ENCODE measurements at places on chromosomes 4 and X.

DNA sequence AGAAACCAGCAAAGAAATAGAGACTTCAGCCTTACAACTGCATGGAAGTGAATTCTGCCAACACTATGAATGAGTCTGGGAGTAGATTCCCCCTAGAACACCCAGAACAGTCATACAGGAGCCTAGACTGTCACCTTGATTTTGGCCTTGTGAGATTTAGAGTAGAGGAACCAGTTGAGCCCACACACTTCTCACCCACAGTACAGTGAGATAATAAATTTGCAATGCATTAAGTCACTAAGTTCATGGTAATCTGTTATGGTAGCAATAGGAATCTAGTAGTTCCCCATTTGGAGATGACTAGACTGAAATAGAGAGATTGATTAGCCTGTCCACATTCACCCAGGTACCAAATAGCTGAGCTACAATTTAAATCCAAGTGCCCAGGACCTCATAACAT, 59.0 kb downstream of the FAM13A start:
- DNase-seq: no peak

- no peak for DNase-seq
These were observed 1693.1 kb upstream of the TENM3 start for GRCh38 chr4:180550106-180550505.

GRCh38 chr4:102299354-102300107, 45.8 kb downstream of the SLC39A8 start:
- DNase-seq: peak; percentile 50

DNA sequence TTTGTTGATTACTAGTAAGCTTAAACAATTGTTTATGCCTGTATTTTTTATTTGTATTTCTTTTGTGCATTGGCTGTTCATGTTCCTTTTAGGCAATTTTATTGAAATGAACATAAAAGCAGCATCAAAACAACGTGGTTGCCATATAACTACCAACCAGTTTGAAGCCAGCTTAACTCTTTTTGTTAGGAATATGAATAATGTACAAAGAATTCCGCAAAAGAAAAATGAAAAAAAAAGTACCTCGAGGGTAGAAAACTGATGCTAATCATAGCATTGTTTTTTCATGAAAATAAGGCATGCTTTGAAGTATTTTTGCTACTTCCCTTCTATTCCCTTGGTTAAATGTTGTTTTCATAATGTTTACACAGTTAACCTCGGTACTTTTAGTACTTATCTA, 1024.0 kb upstream of the SLIT2 start:
- no peak for DNase-seq

DNA sequence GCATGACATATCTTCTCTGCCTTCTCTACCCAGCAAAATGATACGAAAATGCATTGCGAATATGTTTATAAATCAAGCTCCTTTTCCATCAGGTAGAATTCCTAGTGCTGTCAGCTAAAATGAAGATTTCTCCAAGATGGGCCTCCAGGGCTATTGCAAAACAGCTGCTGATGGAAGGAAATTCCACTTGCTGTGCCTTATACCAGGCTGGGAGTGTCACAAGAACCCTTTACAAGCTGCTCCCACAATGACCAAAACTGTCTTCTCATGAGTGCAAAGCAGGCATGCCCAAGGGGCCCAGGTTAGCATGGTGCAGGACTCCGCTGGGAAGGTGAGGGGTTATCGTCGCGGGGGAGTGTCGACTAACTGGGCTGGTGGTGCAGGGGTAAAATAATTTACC, 8.7 kb downstream of the HNRNPH2 start:
- peak; percentile 36 for DNase-seq

- no peak for DNase-seq
These were observed 238.1 kb downstream of the SPOCK3 start for GRCh38 chr4:166996216-166996615.

- peak; percentile 37 for DNase-seq
These were observed 27.5 kb upstream of the ABCG2 start for GRCh38 chr4:88185906-88186305.

DNA sequence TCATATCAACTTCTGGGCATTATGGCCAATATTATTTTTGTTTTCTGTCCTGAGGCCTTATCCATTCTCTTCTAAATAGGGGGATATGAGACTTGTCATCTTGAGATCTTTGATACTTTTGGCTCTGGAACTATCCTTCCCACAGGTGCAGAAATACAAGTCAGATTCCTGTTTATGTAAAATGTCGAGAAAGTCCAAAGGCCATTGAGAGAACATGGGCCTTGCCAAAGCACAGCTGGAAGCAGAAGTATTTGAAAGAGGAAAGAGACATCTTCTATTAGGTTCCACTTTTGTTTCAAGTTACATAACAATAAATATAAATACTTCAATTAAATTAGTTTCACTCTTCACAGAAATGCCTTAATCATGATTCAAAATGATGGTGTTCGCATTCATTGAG, 20.8 kb upstream of the PRSS48 start:
- no peak for DNase-seq

GRCh38 chr4:61079427-61079826, 120.7 kb upstream of the ADGRL3 start:
- no peak for DNase-seq

- no peak for DNase-seq
These were observed 169.8 kb downstream of the NHS start for GRCh38 chrX:17544821-17545220.

DNA sequence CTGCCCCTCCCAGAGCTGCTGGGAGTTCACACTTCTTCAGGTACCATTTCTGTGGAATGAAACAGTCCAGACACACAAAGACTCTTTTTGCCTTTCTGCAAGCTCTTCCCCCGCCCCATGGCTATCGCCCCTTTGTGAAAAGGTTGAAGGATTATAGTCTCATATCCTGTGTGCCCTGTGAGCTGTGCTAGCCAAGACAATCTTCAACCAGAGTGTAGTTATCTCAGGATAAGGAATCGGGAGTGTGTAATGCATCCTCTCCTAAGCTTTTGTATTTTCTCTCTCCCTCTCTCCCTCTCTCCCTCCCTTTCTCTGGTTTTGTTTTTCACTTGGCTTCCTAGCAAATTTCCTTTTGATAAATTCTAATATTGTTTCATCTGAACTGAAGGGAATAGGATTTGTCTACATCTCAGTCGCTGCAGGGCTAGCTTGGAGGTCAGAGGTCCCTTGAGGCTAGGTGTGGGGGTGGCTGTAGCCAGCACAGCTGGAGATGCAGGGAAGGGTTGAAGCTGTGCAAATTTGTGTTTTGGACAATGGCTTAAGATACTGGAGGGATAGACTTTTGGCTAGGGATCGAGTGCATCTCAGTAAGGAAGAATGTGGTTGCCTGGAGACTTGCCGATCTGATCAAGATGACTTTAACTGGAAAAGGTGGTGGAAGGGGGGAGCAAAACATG, 74.6 kb upstream of the NALF2 start:
- DNase-seq: no peak

GRCh38 chrX:119105826-119106225, 21.8 kb downstream of the KIAA1210 start:
- no peak for DNase-seq

DNA sequence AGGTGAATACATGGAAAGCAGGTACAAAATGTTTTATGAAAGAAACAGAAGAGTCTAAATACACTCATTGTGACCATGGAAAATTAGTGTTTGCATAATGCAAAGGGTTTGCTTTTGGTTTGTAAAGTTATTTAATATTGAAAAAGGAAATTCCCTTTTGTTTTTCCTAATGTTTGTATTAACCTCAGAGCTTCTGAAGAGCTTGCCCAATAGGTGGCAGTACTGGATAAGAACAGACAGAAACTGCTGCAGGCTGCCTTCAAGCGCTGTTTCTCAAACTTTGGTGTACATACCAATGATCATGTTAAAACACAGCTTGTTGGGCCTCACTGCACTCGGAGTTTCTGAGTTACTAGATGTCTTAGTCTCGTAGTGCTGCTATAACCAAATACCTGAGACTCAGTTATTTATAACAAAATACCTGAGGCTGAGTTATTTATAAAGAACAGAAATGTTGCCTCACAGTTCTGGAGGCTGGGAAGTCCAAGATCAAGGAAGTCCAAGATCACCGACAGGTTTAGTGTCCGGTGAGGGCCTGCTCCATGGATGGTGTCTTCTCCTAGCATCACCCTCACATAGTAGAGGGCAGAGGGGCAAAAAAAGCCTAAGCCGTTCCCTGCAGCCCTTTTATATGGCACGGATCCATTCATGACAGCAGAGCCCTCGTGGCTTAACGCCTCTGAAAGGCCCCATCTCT, 54.2 kb downstream of the SUPT20HL2 start:
- peak; percentile 75 for DNase-seq

- DNase-seq: no peak
These were observed 278.9 kb upstream of the MAGEC2 start for GRCh38 chrX:142483965-142484364.

DNA sequence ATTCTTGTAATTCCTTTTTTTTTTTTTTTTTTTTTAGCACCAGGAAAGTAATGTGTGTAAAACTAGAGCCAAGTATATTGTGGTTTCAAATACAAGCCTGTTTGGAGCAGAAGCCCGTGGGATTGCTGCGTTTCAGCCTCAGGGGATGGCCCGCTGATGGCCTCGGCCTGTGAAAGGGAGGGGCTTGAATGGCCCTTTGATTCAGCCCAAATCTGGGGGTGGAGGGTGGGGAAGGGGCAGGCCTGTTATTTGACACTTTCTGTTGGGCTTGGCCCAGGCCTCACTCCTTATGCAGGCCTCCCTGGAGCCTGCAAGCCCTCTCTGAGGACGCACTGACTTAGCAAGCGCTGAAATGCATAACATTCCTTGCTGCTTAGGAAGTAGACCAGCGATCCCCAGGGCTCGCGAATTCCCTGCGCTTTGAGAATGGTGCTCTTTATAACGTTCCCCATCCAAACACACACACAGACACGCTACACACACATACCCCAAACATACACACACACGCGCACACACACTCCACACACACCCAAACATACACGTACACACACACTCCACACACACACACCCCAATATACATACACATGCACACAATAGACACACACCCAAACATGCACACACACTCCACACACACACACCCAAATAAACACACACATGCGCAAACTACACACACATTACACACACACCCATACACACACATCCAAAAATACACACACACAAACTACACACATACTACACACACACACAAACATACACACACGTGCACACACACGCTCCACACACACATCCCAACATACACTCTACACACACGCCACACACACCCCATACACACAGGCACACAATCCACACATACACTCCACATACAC, 29.6 kb downstream of the TLR10 start:
- peak; percentile 94 for DNase-seq

DNA sequence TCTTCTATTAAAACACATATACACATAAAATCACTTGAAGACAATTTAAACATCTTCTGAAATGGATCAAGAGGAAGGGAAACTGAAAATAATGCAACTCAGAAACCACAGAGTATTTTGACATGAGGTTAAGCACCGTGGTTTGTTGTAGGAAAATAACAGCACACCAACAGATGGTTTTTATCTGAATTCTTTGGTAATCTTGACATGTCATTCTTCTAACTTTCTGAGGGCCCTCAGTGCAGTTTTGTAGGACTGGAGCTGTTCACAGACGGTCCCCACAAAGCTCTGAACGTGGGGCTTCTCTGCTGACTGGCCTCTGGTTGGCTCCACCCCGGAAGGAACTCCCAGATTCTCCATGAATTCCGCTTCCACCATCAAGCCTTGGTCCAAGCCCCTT, 16.0 kb upstream of the TLR8 start:
- DNase-seq: peak; percentile 48

- DNase-seq: no peak
These were observed 22.7 kb downstream of the RGS12 start for GRCh38 chr4:3315566-3315965.

GRCh38 chrX:101708163-101708562, 48.5 kb upstream of the ARMCX2 start:
- DNase-seq: no peak

GRCh38 chr4:48708610-48709009, 71.5 kb downstream of the FRYL start:
- DNase-seq: peak; percentile 35

- DNase-seq: peak; percentile 64
These were observed 333.0 kb downstream of the ADGRL3 start for GRCh38 chr4:61533140-61533539.

- peak; percentile 48 for DNase-seq
These were observed 40.8 kb downstream of the C4orf46 start for GRCh38 chr4:158630893-158631292.

- no peak for DNase-seq
These were observed 908.1 kb downstream of the CCSER1 start for GRCh38 chr4:91035276-91035675.

GRCh38 chrX:10189317-10190268, 32.8 kb downstream of the CLCN4 start:
- DNase-seq: peak; percentile 39

GRCh38 chr4:26583538-26583864, 383 bp upstream of the TBC1D19 start:
- DNase-seq: no peak

GRCh38 chr4:168421671-168422070, 58.6 kb downstream of the DDX60L start:
- peak; percentile 77 for DNase-seq

GRCh38 chr4:1209821-1210220, 37.4 kb upstream of the SPON2 start:
- DNase-seq: peak; percentile 87
